ENCODE measurements at places on chromosomes 5 and 9.

- no peak for DNase-seq
Observed at GRCh38 chr5:35664584-35664983, 46.9 kb downstream of the SPEF2 start.

DNA sequence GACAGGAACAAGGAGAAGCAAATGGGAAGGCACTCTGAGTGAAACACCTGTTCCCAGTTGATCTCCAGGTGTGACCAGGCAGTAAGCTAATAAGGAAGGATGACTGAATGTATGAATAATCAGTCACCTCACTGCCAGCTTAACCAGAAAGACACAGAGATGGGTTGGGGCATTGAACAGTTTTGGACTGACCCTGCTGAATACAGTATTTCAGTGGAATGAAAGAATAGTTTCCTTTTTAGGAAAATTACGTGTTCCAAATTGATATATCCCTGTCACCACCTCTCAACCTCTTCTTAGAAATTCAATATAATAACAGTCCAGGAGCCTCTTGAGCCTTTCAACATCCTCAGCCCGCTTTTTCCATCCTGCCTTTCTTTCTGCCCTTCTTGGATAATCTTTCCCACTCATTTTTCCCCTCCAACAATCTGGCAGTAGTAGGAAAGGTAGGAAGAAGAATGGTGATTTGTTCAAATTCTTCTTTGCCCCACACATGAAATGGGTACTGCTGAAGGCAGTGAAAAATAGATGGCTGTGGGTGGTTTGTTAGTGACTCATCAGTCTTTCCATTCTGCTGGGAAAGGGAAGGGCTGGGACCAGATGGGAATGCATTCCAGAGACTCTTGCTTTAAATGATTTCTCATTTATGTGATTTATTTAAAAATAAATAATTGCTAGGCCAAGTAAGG, 117.9 kb downstream of the ZSWIM6 start:
- DNase-seq = no peak

- DNase-seq = no peak
Observed at GRCh38 chr5:2607598-2607997, 143.9 kb downstream of the IRX2 start.

DNA sequence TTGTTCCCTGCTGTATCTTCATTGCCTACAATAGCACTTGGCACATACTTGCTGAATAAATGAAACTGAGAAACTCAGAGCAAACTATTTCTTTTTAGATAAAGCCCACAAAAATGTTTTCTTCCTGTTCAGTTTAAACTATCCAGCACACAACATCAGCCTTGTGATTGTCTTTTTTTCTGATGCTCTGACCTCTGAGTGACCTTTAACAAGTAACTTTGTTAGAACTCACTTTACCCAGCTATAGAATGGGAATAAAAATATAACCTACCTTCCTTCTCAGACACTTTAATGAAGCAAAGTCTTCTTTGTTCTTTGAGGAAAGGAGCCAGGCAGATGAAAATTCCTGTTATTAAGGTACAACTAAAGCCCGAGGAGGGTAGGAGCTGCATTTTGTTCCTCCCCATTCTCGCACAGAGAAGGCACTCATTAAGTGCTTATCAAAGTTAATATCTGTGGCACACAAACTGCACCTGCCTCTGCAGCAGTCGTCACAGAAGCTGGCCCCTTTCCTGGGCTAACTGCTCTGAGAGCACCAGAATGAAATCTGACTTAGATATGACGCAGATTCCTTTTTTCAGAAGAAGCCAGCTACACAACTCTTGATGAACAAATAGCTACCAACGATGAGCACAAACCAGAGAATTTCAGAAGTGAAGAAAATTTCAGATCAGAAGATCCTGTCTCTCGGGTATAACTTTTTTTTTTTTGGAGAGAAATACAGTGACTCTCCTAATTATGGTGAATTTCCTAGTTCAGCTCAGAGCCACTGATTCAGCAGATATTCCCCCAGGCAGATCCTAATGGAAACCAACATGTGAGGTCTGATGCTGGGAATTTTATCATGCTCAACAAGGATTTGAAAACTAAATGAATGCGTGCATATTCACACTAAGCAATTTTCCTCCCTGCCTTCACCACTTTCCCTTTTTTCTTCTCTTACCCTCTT, 31.0 kb upstream of the NR3C1 start:
- DNase-seq = no peak

- DNase-seq = no peak
Observed at GRCh38 chr5:51468196-51468595, 84.9 kb downstream of the ISL1 start.

DNA sequence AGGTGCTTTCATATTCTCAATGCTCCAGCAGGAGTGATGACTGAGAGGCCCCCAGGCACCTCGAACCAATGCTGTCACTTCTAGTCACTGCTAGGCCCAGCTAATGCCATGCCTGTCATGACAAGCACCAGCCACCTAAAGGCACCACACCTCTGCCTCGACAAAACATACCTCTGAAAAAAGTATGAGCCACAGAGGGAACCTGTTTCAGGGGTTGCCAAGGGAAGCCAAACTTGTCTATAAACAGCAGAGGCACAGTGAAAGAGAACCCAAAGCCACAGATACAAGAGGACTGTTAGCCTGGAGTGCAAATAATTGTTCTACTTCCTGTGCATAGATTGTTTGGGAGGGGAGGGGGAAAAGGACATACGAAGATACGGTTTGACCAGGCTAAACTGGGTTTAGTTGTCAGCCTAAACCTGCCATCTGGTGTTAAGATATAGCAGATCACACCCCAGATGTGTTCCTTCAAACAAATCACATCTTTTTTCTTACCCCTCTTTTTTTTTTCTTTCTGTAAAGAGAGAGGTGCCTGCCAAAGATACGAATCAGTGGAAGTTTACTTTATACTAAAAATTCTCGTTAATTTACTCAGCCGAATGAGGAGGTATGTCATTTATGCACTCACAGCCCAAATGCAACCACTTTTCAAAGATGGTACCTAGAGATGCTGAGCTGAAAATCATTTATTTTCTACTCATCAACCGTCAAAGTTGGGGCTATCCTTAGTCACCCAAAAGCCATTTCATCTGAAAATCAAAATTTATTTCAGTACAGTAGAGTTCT, 45.7 kb downstream of the BNC2 start:
- peak; percentile 54 for DNase-seq

- no peak for DNase-seq
Observed at GRCh38 chr9:1051210-1051583, 1.0 kb downstream of the DMRT2 start.

GRCh38 chr5:89241186-89241585, 358.2 kb upstream of the MEF2C start:
- DNase-seq = no peak

Data from right lung (tissue), 10 donors.